ENCODE measurements at places on chromosomes 13 and 19.
A peak's percentile ranks its signal among the peaks of the same experiment; 100 is the strongest.

GRCh38 chr13:45792827-45793303, 58.7 kb downstream of the SIAH3 start:
- DNase-seq: no peak

DNA sequence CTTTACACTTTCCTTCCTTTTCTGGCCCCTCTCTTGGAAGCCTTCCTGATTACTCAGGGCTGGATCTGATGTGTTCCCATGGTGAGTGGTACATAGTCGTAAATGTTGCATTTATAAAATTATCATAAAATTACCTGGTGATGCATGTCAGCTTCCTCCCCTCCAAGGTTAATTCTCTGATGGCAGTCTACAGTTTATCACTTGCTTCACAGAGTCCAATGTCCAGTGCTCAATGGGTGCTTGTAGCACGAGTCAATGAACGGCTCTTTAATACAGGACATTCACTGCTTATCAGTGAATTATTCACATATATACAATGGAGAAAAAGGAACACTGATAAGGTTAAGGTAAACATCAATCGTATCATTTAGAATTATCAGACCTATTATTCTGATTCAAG, 27.0 kb upstream of the OXGR1 start:
- no peak for DNase-seq

DNA sequence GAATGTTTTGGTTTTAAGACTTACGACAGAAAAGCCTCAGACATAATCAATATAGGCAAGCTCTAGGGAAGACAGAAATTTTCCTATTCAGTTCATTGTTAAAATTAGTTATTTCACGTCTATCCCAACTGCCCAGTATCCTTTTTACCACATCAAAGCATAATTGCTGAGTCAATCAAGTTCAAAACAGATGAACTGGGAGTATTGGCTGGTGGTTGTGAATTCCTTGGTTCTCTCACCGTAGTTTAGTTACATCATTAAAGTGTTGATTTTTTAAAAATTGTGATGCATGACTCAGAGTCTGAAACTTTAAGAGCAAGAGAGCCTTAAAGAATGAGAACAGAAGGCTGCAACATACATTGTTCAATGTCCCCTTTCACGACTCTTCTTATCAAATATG, 143.3 kb upstream of the FREM2 start:
- DNase-seq: no peak

GRCh38 chr19:50377517-50377916, 1.3 kb downstream of the NR1H2 start:
- DNase-seq: no peak

DNA sequence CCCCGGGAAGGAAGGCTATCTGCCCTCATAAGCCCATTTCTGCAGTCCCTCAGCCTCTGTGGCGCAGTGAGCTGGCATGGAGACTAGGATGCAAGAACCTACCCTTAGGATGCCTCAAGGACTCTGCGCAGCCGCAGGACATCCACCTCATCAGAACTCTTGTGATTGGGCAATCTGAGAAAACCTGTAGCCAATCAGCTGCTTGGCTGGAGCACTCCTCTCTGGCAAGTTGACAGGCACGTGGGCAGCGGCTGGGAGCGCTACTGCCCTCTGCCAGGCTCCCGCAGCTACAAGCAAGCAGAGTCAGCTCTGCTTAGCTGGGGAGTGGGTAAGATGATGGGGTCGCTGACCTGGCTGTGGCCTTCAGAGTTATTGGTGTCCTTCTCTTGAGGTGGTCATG, 1.5 kb upstream of the ECSIT start:
- DNase-seq: peak; percentile 95

DNA sequence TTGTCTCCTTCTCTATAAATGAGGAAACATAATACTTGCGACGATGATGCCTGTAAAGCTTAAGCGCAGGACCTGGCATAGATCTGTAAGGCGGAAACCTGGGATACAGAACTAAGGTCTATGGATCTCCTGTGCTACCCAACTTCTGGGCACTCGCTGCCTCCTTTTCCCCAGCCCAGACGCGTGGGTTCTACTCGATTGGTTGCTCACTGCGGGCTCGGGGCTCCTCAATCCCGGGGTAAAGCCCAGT, 615 bp upstream of the PSMC4 start:
- DNase-seq: no peak

- no peak for DNase-seq
These were observed 18.4 kb upstream of the RNASEH2B start for GRCh38 chr13:50891206-50891605.

GRCh38 chr19:3710265-3710812, 2.2 kb downstream of the TJP3 start:
- no peak for DNase-seq

GRCh38 chr19:36401475-36401874, 17.0 kb downstream of the ZFP82 start:
- no peak for DNase-seq

DNA sequence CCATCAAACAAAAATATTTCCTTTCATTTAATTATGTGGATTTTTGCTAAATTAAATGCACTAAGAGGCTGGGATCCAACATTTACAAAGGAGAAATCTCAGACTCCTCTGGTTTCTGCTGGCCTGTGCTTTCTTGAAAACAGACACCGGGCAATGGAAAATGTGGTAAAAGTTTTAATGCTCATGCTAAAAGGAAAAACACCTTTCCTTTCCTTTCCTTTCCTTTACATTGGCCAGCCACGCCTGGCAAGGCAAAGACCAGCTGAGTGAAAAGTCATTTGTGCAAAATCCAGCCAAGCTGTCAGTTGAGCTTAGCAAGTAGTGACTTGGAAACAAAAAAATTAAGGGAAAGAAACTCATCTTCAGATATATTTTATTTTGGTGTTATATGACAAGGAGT, 240.3 kb downstream of the LACC1 start:
- no peak for DNase-seq

GRCh38 chr13:32845952-32846950, 170.0 kb upstream of the KL start:
- no peak for DNase-seq

DNA sequence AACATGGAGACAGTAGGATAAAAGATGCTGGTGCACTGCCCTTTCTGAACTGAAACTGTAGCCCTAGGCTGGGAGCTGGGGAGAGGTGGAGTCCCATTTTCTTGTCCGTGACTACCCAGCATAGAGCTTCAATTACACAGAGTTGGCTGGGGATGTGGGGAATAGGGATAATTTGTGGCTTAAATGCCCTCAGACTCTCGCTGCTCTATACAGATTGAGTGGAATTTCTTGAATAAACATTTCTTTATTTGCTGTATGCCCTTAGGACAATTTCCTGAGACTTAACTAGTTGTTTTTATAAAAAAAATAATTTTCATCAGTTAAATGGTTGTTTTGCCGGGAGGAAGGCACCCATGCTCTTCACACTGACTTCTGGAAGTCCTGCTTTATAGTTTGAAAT, 7.2 kb downstream of the IGFL2 start:
- DNase-seq: no peak

DNA sequence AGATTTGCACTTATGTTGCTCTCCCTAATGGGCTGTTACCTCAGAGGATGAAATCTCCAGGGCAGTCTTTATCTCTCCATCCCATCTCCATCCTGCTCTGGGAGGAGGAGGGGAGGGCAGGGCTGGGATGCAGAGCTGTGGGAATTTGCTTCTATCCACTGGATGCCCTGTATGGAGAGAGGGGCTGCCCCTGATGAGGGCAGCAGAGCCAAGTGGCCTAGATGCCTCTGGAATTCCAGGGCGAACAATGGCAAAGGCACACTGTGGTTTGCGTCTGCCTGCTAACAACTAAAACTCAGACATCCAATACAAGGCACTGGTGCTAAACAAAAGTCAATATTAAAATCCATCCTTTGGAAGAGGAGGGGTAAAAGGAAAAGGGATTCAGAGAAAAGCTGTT, 165.1 kb downstream of the COG6 start:
- DNase-seq: no peak

GRCh38 chr19:36028313-36029041, 4.2 kb downstream of the CLIP3 start:
- DNase-seq: no peak

- DNase-seq: no peak
These were observed 1516.2 kb upstream of the PCDH20 start for GRCh38 chr13:62931853-62932252.

- DNase-seq: no peak
These were observed 3.9 kb downstream of the NR1H2 start for GRCh38 chr19:50380137-50380536.
